HCT116 (cell line): ENCODE measurements at places on chromosomes 13 and 19.
A peak's percentile ranks its signal among the peaks of the same experiment; 100 is the strongest.

GRCh38 chr19:7254590-7254989 lies 39.6 kb downstream of the INSR start:
- DNase-seq = no peak
- H3K36me3 ChIP-seq = no peaks in the 10 kb centered on the region
- no peak overlapping the region for H3K4me3 ChIP-seq
- peaks cover 18% of the 10 kb centered on the region for H3K4me1 ChIP-seq
- no peak overlapping the region for H3K27ac ChIP-seq
- no peaks in the 10 kb centered on the region for H3K27me3 ChIP-seq

- H3K4me3 ChIP-seq = no peak overlapping the region
- no peaks in the 10 kb centered on the region for H3K36me3 ChIP-seq
- DNase-seq = no peak
- H3K27ac ChIP-seq = no peak overlapping the region
- no peaks in the 10 kb centered on the region for H3K27me3 ChIP-seq
These were observed 34.2 kb downstream of the GNG7 start for GRCh38 chr19:2668175-2668763.

DNA sequence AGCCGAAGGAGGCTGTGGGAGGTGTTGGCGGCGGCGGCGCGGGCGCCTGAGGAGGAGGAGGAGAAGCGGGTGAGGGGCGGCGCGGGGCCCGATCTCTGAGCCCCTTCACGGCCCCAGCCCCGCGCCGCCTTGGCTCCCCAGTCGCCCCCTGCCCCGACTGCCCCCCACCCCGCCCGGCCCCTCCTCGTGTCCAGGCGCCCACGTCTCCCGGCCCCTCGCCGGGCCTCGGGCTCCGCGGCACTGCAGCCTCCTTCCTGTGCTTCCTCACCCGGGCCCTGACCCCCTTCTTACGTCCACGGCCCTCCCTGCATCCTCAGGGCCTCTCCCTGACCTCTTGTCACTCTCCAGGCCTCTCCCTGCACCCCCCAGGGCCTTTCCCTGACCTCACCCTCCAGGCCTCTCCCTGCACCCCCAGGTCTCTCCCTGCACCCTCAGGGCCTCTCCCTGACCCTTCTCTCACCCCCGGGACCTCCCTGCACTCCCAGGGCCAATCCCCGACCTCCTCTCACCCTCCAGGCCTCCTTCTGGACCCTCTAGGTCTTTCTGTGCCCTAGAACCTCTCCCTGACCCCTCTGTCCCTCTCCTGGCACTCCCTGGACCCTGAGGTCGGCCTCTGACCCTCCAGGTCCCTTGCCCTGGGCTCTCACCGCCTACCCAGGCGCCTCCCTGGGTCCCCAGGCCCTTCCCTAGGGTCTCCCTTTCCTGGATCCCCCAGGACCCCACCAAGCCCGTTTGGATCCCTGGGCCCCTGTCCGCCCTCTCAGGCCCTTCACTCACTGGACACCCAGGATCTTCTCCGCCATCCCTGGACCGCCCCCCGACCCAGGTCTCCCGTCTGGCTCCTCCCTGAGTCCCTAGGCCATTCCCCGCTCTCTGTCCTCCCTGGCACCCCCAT lies 460 bp downstream of the KMT5C start:
- peak overlapping the region; percentile 83 for H3K4me3 ChIP-seq
- H3K27me3 ChIP-seq = no peaks in the 10 kb centered on the region
- H3K4me1 ChIP-seq = peaks cover 9% of the 10 kb centered on the region
- peaks cover 4% of the 10 kb centered on the region; the same call in 1 of the 2 replicates for H3K36me3 ChIP-seq
- H3K27ac ChIP-seq = peak overlapping the region; percentile 92
- no peak for DNase-seq

- no peak overlapping the region for H3K27ac ChIP-seq
- no peaks in the 10 kb centered on the region for H3K4me1 ChIP-seq
- no peak for DNase-seq
- no peaks in the 10 kb centered on the region for H3K36me3 ChIP-seq
These were observed 33.9 kb upstream of the FAM216B start for GRCh38 chr13:42747399-42747873.

DNA sequence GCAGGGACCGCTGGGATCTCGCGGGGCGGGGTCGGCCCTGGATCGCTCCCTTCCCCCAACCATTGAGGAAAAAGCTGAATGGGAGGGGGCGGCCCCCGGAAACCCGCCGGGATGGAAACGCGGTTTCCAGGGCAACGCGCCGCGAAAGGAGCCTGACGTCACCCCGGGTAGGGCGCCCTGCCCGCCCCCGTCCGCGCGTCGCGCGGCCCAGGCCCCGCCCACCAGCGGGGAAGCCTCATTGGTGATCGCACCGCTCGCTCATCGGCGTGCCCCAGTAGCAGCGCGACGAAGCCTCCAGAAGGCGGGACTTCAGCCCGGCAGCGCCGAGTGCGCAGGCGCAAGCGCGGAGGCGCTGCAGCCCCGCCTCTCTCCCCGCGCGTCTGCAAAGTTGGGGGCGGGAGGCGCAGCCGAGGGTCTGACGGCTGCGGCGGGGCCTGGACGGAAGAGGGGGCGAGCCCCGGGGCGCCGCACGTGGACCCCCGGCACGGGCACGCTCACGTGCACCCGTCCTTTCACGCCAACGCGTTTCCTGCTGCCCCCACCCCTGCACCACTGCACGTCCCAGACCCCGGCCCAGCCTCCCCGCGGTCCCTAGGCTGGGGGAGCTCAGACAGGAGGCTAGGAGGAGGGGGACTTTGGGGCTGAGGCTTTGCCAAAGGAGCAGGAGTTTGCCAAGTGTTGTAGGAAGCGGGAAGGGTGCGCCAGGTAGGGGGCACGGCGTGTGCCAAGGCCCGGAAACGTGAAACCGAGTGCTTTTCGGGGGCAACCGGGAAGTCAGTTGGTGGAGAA lies 8.2 kb upstream of the CIRBP start:
- peak overlapping the region; percentile 85 for H3K4me3 ChIP-seq
- no peaks in the 10 kb centered on the region for H3K27me3 ChIP-seq
- H3K36me3 ChIP-seq = peaks cover 15% of the 10 kb centered on the region; the same call in 1 of the 2 replicates
- peak overlapping the region; percentile 99 for H3K27ac ChIP-seq

GRCh38 chr19:15108845-15109767 lies 1.9 kb downstream of the SYDE1 start:
- no peaks in the 10 kb centered on the region for H3K27me3 ChIP-seq
- H3K4me3 ChIP-seq = no peak overlapping the region
- no peak overlapping the region for H3K27ac ChIP-seq
- DNase-seq = no peak
